ENCODE measurements at places on chromosomes 12 and 14. TPM values are rescaled to one million over a fixed set of nuclear protein-coding genes. Genes with fewer than 3 reads are reported as not detected.

- no peak overlapping the region for H3K4me3 ChIP-seq
- H3K36me3 ChIP-seq, result no peaks in the 10 kb centered on the region
- H3K27me3 ChIP-seq, result no peaks in the 10 kb centered on the region
- no peaks in the 10 kb centered on the region for H3K4me1 ChIP-seq
- no peak for DNase-seq
These were observed 9.5 kb downstream of the SPTB start for GRCh38 chr14:64870160-64870559.

- no peaks in the 10 kb centered on the region for H3K4me1 ChIP-seq
- DNase-seq, result no peak
- no peak overlapping the region for H3K27ac ChIP-seq
- H3K36me3 ChIP-seq, result no peaks in the 10 kb centered on the region
- H3K4me3 ChIP-seq, result no peak overlapping the region
These were observed 26.3 kb upstream of the OR5AU1 start for GRCh38 chr14:21182166-21182565.

DNA sequence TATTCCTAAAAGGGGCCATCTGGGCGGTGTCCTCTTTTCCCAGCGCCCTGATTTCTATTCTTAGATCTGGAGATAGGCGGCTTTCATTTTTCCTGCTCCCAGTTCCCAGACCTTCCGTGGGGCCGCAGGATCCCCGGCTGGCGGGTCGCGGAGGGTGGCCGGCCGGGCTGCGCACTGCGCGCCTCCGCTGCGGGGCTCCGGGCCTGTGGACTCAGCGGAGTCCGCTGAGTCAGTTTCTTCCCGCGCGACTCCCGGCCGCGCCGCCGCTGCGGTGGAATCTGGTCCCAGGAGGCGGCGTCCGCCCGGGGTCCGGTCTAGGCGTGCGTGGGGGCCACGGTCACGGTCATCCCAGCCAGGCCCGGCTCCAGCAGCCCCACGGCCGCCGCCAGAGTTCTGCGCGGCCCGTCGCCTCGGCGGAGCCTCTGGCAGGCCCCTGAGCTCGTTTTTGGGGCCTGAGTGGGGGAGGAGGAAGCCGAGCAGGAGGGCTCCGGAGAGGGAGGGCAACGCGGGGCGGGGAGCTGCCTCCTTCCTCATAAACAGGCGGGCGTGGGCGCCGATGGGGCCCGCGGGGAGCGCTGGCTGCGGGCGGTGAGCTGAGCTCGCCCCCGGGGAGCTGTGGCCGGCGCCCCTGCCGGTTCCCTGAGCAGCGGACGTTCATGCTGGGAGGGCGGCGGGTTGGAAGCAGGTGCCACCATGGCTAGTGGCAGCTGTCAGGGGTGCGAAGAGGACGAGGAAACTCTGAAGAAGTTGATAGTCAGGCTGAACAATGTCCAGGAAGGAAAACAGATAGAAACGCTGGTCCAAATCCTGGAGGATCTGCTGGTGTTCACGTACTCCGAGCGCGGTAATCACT, at the start of gene LRRK2:
TSS of gene LRRK2 (plus strand) at position 559 of the 853 bp plus-strand sequence. CDS start at position 694, 135 bp downstream.
- no peaks in the 10 kb centered on the region for H3K36me3 ChIP-seq
- H3K4me3 ChIP-seq, result peak within 1 kb of the TSS; percentile 87
- peak; percentile 83 for DNase-seq
- no peaks in the 10 kb centered on the region for H3K27me3 ChIP-seq

GRCh38 chr12:43762596-43762995, 3.8 kb downstream of the IRAK4 start:
- no peaks in the 10 kb centered on the region for H3K36me3 ChIP-seq
- no peak for DNase-seq
- H3K4me1 ChIP-seq, result peaks cover 12% of the 10 kb centered on the region
- no peak overlapping the region for H3K4me3 ChIP-seq
- no peaks in the 10 kb centered on the region for H3K27me3 ChIP-seq

- H3K36me3 ChIP-seq, result no peaks in the 10 kb centered on the region
- H3K4me3 ChIP-seq, result no peak overlapping the region
- no peaks in the 10 kb centered on the region for H3K4me1 ChIP-seq
- DNase-seq, result no peak
- H3K27me3 ChIP-seq, result no peaks in the 10 kb centered on the region
These were observed 76.9 kb upstream of the ATF1 start for GRCh38 chr12:50686976-50687375.

GRCh38 chr12:75305412-75306332, 24.5 kb downstream of the CAPS2 start:
- H3K36me3 ChIP-seq, result no peaks in the 10 kb centered on the region
- H3K27me3 ChIP-seq, result no peaks in the 10 kb centered on the region
- H3K27ac ChIP-seq, result no peak overlapping the region
- no peaks in the 10 kb centered on the region for H3K4me1 ChIP-seq
- no peak for DNase-seq

DNA sequence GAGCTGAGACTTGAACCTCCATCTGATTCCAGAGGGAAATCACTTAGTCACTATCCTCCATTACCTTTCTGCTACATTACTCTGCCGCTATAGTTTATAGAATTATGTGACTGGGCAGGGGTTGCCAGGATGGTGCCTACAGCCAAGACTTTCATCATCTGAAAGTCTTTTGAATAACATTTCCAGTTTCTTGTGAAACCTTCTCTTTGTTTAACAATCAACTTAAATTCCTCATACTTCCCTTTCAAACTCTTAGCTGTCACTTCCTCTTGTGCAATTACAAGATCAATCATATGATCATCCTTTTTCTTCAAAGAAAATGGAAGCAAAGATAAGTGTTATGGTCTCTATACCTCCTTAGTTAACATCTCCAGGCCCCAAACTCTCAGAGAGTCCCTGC, 25.4 kb upstream of the PELI2 start:
- H3K27me3 ChIP-seq, result no peaks in the 10 kb centered on the region
- H3K36me3 ChIP-seq, result no peaks in the 10 kb centered on the region
- no peak for DNase-seq
- H3K27ac ChIP-seq, result no peak overlapping the region
- no peak overlapping the region for H3K4me3 ChIP-seq

DNA sequence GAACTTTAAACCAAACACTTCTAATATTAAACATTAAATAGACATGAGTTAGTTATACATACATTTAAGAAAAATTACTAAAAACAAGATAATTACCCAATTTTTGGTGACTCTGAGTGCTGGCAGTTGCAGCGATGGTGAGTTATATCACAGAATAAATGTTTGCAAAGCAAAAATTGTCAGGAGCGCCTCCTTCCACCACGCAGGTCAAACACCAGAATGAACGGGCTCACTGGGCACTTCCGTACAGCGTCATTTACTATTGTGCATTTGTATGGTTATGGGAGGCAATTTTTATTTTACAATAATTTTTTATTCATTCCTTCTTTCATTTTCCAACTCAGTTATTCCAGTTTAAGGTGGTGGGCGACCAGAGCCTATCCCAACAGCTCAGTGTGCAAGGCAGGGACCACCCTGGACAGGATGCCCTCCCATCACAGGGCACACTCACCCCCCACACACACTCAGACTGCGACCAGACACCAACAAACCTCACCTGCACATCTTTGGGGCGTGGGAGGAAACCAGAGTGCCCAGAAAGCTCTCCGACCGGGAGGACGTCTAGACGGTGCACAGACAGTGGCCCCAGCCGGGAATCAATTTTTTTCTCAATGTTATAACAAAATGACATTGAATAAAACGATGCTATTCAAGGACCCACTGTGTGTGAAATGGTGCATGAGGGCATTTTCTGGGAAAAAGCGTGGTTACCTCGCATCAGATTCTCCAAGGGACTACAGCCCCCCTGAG, 67.2 kb downstream of the TESC start:
- no peak overlapping the region for H3K4me3 ChIP-seq
- H3K36me3 ChIP-seq, result no peaks in the 10 kb centered on the region
- no peak for DNase-seq
- H3K4me1 ChIP-seq, result peaks cover 14% of the 10 kb centered on the region

- H3K27ac ChIP-seq, result no peak overlapping the region
- H3K36me3 ChIP-seq, result no peaks in the 10 kb centered on the region
- no peaks in the 10 kb centered on the region for H3K4me1 ChIP-seq
- no peaks in the 10 kb centered on the region for H3K27me3 ChIP-seq
- no peak overlapping the region for H3K4me3 ChIP-seq
These were observed 137.4 kb downstream of the SLC16A7 start for GRCh38 chr12:59733200-59733599.

- H3K27me3 ChIP-seq, result no peaks in the 10 kb centered on the region
- H3K27ac ChIP-seq, result no peak overlapping the region
- no peak for DNase-seq
- H3K4me1 ChIP-seq, result peaks cover 1% of the 10 kb centered on the region
- H3K36me3 ChIP-seq, result no peaks in the 10 kb centered on the region
These were observed 82.1 kb upstream of the SSTR1 start for GRCh38 chr14:38125481-38126037.

- peaks cover 2% of the 10 kb centered on the region for H3K36me3 ChIP-seq
- peaks cover 11% of the 10 kb centered on the region for H3K4me1 ChIP-seq
- peak overlapping the region; percentile 99 for H3K4me3 ChIP-seq
- no peak overlapping the region for H3K27ac ChIP-seq
- H3K27me3 ChIP-seq, result no peaks in the 10 kb centered on the region
These were observed 2.8 kb downstream of the SLC38A2 start for GRCh38 chr12:46369474-46370379.

- H3K27ac ChIP-seq, result no peak overlapping the region
- no peaks in the 10 kb centered on the region for H3K4me1 ChIP-seq
- H3K4me3 ChIP-seq, result no peak overlapping the region
- no peaks in the 10 kb centered on the region for H3K36me3 ChIP-seq
- no peak for DNase-seq
- no peaks in the 10 kb centered on the region for H3K27me3 ChIP-seq
These were observed 35.7 kb upstream of the APOF start for GRCh38 chr12:56398324-56398723.

GRCh38 chr14:68349900-68350629, 442.8 kb downstream of the ZFP36L1 start:
- no peaks in the 10 kb centered on the region for H3K27me3 ChIP-seq
- DNase-seq, result no peak
- no peaks in the 10 kb centered on the region for H3K4me1 ChIP-seq
- H3K4me3 ChIP-seq, result no peak overlapping the region
- no peak overlapping the region for H3K27ac ChIP-seq

DNA sequence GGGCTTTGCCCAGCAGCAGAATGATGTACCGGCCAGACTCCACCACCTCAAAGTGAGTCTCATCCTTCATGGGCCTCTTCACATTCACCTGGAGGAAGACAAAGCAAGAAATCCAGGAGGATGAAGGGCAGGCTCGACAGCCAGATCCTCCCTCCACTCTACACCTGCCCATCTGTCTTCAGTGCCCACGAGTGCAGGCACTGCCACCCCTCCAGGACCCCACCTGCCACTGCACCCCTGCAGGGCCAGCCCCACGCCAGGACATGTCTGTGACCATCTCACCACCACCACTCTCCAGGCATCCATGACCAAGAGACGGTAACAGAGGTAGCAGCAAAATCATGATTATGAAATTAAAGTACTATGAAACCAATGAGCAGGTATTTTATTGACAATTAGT, 84.3 kb upstream of the ANO2 start:
- H3K27me3 ChIP-seq, result no peaks in the 10 kb centered on the region
- H3K36me3 ChIP-seq, result no peaks in the 10 kb centered on the region
- no peak overlapping the region for H3K27ac ChIP-seq
- DNase-seq, result no peak
- no peak overlapping the region for H3K4me3 ChIP-seq

DNA sequence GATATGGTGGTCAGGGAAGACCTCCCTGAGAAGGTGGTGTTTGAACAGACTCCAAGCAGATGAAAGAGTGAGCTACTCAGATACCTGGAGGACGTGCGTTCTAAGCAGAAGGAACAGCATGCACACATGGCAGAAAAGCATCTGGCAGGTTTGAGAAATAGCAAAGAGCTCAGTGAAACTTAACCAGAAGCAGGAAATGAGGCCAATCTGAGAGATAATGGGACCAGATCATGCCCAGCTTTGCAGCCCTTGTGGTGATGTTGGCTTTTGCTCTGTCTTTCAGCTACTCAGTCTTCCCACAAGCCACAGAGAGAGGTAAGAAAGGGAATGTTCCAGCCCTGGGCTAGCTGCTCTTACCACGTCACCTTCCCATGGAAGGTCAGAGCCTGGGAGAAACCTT, 176.3 kb upstream of the GSC start:
- H3K4me1 ChIP-seq, result no peaks in the 10 kb centered on the region
- no peak overlapping the region for H3K27ac ChIP-seq
- no peaks in the 10 kb centered on the region for H3K27me3 ChIP-seq
- H3K36me3 ChIP-seq, result no peaks in the 10 kb centered on the region

GRCh38 chr14:64637735-64638473, 66.3 kb upstream of the PLEKHG3 start:
- no peaks in the 10 kb centered on the region for H3K27me3 ChIP-seq
- no peak overlapping the region for H3K27ac ChIP-seq
- H3K36me3 ChIP-seq, result no peaks in the 10 kb centered on the region

GRCh38 chr14:25044106-25044698, 5.7 kb downstream of the STXBP6 start:
- no peak for DNase-seq
- no peaks in the 10 kb centered on the region for H3K36me3 ChIP-seq
- peaks cover 3% of the 10 kb centered on the region for H3K4me1 ChIP-seq
- H3K27ac ChIP-seq, result no peak overlapping the region

- H3K4me3 ChIP-seq, result no peak overlapping the region
These were observed 46.0 kb upstream of the ESRRB start for GRCh38 chr14:76329951-76330350.

DNA sequence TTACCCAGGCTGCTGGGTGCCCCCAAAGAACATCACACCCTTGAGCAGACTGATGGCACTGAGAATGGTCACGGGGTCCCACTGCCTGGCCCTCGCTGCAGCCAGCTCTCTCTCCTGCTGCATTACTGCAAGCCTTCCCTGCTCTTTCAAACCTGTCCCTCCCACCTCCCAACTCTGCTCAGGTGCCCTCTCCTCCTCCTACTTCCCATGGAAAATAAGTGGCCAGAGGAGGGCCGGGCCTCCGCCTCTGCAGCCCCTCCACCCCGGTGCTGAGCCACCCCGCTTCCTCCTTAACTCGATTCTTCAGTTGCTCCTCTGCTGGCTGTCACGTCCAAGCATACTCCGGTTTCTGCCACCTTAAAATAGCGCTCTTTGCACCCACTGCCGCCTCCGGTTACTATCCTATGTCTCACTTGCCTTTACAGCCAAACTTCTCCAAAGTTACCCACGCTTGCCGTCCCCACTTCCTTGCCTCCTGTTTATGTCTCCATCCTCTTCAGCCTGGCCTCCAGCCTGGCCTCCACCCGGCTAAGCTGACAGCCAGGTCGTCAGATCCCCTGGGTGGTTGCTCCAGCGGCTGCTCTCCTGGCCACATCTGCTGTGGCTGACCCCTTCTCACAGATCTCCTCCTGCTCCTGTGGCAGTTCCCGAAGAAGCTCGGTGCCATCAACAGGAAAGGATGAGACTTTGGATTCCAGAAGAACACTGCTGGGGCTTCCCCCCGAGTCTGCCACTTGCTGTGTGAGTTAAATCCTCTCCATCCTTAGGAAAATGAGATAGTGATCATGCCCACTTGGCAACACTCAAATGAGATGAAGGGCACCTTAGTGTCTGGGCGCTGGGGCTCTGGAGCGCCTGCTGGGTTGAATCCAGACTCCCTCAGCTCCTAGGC, 7.7 kb downstream of the SMIM41 start:
- H3K27me3 ChIP-seq, result no peaks in the 10 kb centered on the region
- no peak overlapping the region for H3K27ac ChIP-seq
- H3K4me1 ChIP-seq, result peaks cover 6% of the 10 kb centered on the region
- no peak overlapping the region for H3K4me3 ChIP-seq
- no peaks in the 10 kb centered on the region for H3K36me3 ChIP-seq

The AHNAK2 gene
- total RNA-seq, result 3.5 TPM

The POLR3B gene
- 5.2 TPM for total RNA-seq

The PLEKHG7 gene
- total RNA-seq, result 6.1 TPM

The COL2A1 gene
- 0.72 TPM for total RNA-seq

The RFLNA gene
- 4.0 TPM for total RNA-seq

The SPX gene
- total RNA-seq, result 0.56 TPM

The CLEC6A gene
- total RNA-seq, result not detected

The SPTSSA gene
- total RNA-seq, result 22.4 TPM

The SDR9C7 gene
- total RNA-seq, result 0.10 TPM

The ZNF385A gene
- 4.3 TPM for total RNA-seq

The NPFF gene
- 1.1 TPM for total RNA-seq
